Thoracic aorta (tissue), 2 donors: ENCODE measurements at places on chromosomes 5 and 9.

DNA sequence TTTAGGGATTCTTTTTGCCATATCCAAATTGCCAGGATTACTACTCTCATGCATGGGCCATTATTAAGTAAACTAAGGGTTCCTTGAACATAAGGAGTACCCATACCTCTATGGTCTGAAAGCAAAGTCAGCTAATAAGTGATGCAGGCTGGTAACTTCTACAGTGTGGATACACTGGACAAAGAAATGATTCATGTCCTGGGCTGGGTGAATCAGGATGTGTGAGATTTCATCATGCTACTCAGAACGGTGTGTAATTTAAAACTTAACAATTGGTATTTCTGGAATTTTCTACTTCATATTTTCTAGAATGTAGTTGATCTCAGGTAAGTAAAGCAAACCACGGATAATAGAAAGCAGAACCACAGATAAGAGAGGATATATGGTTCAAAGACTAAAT lies 428.8 kb downstream of the CHSY3 start:
- no peak overlapping the region for H3K27ac ChIP-seq
- no peak for DNase-seq
- peaks cover 3% of the 10 kb centered on the region for H3K4me1 ChIP-seq
- H3K27me3 ChIP-seq, result no peaks in the 10 kb centered on the region

GRCh38 chr5:62100201-62100600 lies 205.8 kb upstream of the KIF2A start:
- H3K27ac ChIP-seq, result no peak overlapping the region
- no peak for DNase-seq
- H3K36me3 ChIP-seq, result no peaks in the 10 kb centered on the region
- H3K27me3 ChIP-seq, result no peaks in the 10 kb centered on the region

GRCh38 chr5:112703866-112704820 lies 33.5 kb upstream of the APC start:
- no peak overlapping the region for H3K4me3 ChIP-seq
- no peaks in the 10 kb centered on the region for H3K36me3 ChIP-seq
- H3K4me1 ChIP-seq, result peaks cover 13% of the 10 kb centered on the region
- H3K27me3 ChIP-seq, result no peaks in the 10 kb centered on the region

GRCh38 chr9:28121366-28121765 lies 548.1 kb upstream of the C9orf72 start:
- no peak overlapping the region for H3K4me3 ChIP-seq
- H3K27ac ChIP-seq, result no peak overlapping the region
- no peaks in the 10 kb centered on the region for H3K4me1 ChIP-seq
- H3K36me3 ChIP-seq, result no peaks in the 10 kb centered on the region

DNA sequence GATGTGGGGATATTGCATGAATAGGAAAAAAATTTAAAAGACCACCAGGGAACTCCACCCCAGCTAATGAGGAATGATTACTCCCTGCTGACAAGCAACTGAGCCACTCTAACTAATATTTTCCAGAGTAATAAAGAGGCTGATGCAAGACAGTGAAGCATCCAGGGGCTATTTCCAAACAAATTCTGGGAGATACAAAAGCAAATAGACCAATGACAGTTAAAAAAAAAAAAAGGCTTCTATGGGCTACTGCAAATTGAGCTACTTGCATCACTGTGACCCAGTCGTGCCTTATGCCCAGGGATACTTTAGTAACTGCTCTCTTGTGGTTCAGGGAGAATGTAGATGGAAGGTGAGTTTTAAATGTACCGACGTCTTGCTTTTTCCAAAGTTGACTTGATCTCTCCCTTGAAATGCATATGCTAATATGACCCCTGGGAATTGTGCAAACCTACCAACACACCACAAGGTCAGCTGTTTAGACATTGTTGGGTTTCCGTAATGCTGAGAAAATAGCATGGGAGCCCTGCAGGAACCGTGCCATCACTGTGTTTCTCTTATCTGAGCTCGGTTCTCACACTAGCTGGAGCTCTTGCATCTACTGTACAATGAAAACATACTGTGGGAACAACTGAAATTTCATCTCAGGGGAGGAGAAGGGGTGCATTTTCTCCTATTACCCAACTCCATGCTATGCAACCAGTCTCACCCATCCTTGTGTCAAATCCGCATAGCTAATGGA lies 250.6 kb upstream of the MAP3K1 start:
- H3K27me3 ChIP-seq, result no peaks in the 10 kb centered on the region
- no peak for DNase-seq
- H3K36me3 ChIP-seq, result no peaks in the 10 kb centered on the region
- H3K4me1 ChIP-seq, result peaks cover 13% of the 10 kb centered on the region
- H3K4me3 ChIP-seq, result no peak overlapping the region

DNA sequence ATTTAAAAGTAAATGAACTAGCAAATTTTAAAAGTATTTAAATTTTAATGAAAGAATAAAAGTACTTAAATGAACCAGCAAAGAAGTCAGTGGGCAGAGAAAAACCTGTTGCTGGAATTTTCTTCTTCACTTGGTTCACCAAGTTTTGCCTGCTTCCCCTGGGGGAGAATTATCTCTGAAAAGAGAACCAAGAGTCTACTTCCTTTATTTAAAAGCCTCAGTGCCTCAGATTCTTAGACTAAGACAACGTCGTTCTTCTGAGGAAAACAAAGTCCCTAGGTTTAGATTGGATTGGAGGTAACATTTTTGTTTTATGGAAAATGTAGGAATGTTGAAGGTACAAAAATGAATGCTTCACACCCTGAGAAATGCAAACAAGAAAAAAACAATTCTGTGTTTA lies 7.4 kb upstream of the KLF4 start:
- H3K27me3 ChIP-seq, result no peaks in the 10 kb centered on the region
- no peak for DNase-seq
- no peaks in the 10 kb centered on the region for H3K36me3 ChIP-seq

- no peaks in the 10 kb centered on the region for H3K36me3 ChIP-seq
- DNase-seq, result no peak
- no peak overlapping the region for H3K4me3 ChIP-seq
- H3K4me1 ChIP-seq, result no peaks in the 10 kb centered on the region
- H3K27me3 ChIP-seq, result no peaks in the 10 kb centered on the region
Measured at GRCh38 chr5:146078566-146078965, 26.8 kb downstream of the PLAC8L1 start.

- no peak overlapping the region for H3K4me3 ChIP-seq
- H3K4me1 ChIP-seq, result no peaks in the 10 kb centered on the region
- no peak for DNase-seq
- no peak overlapping the region for H3K27ac ChIP-seq
Measured at GRCh38 chr5:137819766-137820165, 47.9 kb upstream of the MYOT start.

DNA sequence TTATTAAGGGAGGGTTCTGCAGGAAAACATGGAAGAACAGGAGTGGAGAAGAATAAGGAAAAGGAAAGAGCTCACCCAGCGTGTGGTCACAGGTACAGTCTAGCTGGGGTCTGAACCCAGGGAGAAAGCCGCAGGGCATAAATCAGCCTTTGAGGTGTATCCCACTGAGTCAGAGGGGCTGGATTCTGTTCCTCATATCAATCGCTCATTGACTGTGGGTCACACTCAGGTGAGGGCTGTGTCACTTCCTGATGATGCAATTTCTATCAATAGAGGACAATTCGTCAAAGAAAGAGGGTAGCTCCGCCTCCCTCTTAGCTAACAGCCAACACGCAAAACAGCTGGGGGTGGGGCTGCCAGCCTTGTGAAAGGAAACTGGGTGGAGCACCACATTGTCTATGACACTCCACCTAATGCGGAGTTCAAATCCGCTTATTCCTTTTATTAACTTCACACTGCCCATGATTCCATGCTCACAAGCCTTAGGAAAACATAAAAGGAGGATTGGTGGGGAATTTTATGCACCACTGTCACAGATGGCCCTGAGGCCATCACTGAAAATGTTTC lies 176.2 kb downstream of the ICE1 start:
- peaks cover 6% of the 10 kb centered on the region for H3K4me1 ChIP-seq
- no peaks in the 10 kb centered on the region for H3K27me3 ChIP-seq
- no peak for DNase-seq

- H3K27me3 ChIP-seq, result no peaks in the 10 kb centered on the region
- H3K4me3 ChIP-seq, result peak overlapping the region; percentile 72
- H3K27ac ChIP-seq, result peak overlapping the region; percentile 91
- H3K4me1 ChIP-seq, result peaks cover 5% of the 10 kb centered on the region
- peak; percentile 61 for DNase-seq
- H3K36me3 ChIP-seq, result no peaks in the 10 kb centered on the region
Measured at GRCh38 chr5:150409638-150410523, 2.8 kb downstream of the CD74 start.

GRCh38 chr5:14061106-14061505 lies 82.0 kb upstream of the TRIO start:
- H3K4me1 ChIP-seq, result no peaks in the 10 kb centered on the region
- H3K27ac ChIP-seq, result no peak overlapping the region
- no peak overlapping the region for H3K4me3 ChIP-seq
- H3K36me3 ChIP-seq, result no peaks in the 10 kb centered on the region
- no peaks in the 10 kb centered on the region for H3K27me3 ChIP-seq
- DNase-seq, result no peak

DNA sequence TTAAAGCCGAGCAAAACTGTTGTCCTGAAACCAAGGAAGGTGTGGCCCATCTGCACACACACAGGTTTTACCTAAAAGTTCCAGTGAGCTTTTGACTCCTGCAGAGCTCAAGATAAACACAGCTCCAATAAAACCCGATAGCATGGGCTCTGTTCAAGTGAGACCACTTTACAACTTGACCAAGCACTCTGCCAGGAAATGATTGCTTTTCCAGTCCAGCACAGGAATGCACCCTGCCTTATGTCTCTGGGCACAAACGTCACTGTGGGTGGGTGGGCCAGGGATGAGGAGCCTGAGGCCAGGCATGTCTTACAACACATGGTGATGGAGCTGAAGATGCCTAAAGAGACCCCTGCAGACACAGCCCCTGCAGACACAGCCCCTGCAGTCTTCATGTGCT lies 115.3 kb downstream of the ROR2 start:
- no peaks in the 10 kb centered on the region for H3K27me3 ChIP-seq
- H3K4me3 ChIP-seq, result no peak overlapping the region
- H3K36me3 ChIP-seq, result no peaks in the 10 kb centered on the region
- H3K27ac ChIP-seq, result no peak overlapping the region

GRCh38 chr5:61184708-61185107 lies 22.4 kb upstream of the SMIM15 start:
- no peak overlapping the region for H3K4me3 ChIP-seq
- no peaks in the 10 kb centered on the region for H3K4me1 ChIP-seq
- no peaks in the 10 kb centered on the region for H3K36me3 ChIP-seq
- H3K27me3 ChIP-seq, result no peaks in the 10 kb centered on the region
- DNase-seq, result no peak
- H3K27ac ChIP-seq, result no peak overlapping the region

GRCh38 chr9:117535434-117535833 lies 120.6 kb upstream of the ASTN2 start:
- no peak overlapping the region for H3K27ac ChIP-seq
- no peak for DNase-seq
- no peaks in the 10 kb centered on the region for H3K4me1 ChIP-seq
- H3K27me3 ChIP-seq, result no peaks in the 10 kb centered on the region
- no peak overlapping the region for H3K4me3 ChIP-seq

DNA sequence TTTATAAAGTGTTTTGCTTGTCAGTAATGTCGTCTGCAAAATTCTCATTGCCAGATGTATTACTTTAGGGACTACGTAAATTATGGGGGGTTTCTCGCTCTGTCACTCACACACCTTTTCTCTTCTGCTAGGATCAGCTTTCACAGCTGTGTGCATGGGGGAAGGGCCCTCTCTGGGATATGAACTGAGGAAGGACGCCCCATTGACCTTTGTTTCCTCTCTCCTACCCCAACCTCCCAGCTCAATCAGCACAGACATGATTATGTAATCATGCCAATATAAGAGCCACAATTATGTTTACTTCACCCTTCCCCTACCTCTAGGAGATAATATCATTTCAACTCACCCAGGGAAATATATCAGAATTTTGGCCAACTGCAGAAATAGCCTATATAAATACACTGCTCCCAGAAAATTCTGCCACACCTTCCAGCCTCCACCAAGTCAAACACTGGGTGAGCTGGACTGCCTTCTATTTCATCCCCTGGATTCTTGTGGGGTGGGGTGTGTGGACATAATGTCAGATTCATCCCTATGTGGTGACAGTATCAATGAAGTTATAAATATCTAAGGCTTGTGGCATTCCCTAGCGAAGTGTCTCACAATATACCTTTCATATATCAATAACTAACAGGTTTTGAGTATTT lies 12.6 kb upstream of the SEMA5A start:
- no peaks in the 10 kb centered on the region for H3K27me3 ChIP-seq
- no peaks in the 10 kb centered on the region for H3K36me3 ChIP-seq
- DNase-seq, result no peak
- H3K4me3 ChIP-seq, result no peak overlapping the region

GRCh38 chr9:92535940-92536850 lies at the start of gene ECM2:
TSS of gene ECM2 (minus strand) at chr9:92535990. CDS start at chr9:92522866, 13,124 bp downstream.
- peak within 1 kb of the TSS; percentile 92 for H3K27ac ChIP-seq
- H3K4me1 ChIP-seq, result peaks cover 16% of the 10 kb centered on the region
- H3K4me3 ChIP-seq, result peak within 1 kb of the TSS; percentile 75
- no peak for DNase-seq

- DNase-seq, result no peak
- H3K27me3 ChIP-seq, result no peaks in the 10 kb centered on the region
- no peaks in the 10 kb centered on the region for H3K36me3 ChIP-seq
- H3K4me1 ChIP-seq, result no peaks in the 10 kb centered on the region
- H3K27ac ChIP-seq, result no peak overlapping the region
- H3K4me3 ChIP-seq, result no peak overlapping the region
Measured at GRCh38 chr5:91668261-91668660, 285.1 kb upstream of the ARRDC3 start.
